ENCODE measurements at places on chromosomes 4 and X. TPM values are rescaled to one million over a fixed set of nuclear protein-coding genes. Genes with fewer than 3 reads are reported as not detected.

SHOX gene
- total RNA-seq = 0.15 TPM

FAM114A1 gene
- total RNA-seq = 245 TPM

SLITRK4 gene
- 2.1 TPM for total RNA-seq

SPON2 gene
- total RNA-seq = 162 TPM

F9 gene
- not detected for total RNA-seq

AKAP4 gene
- total RNA-seq = not detected

WNK3 gene
- total RNA-seq = 5.7 TPM

ERCC6L gene
- 0.87 TPM for total RNA-seq

KLF3 gene
- 26.7 TPM for total RNA-seq

NPFFR2 gene
- not detected for total RNA-seq

EREG gene
- total RNA-seq = not detected

YIPF7 gene
- not detected for total RNA-seq

COX7B2 gene
- total RNA-seq = not detected

PCDH18 gene
- 33.3 TPM for total RNA-seq

ETDB gene
- total RNA-seq = not detected

CFAP47 gene
- not detected for total RNA-seq

LINC00632 gene
- total RNA-seq = 626 TPM

KCND1 gene
- total RNA-seq = 1.6 TPM

AFM gene
- total RNA-seq = not detected

FHDC1 gene
- 8.9 TPM for total RNA-seq

SHROOM2 gene
- 4.0 TPM for total RNA-seq

SLC2A9 gene
- 0.72 TPM for total RNA-seq

PABPC1L2A gene
- not detected for total RNA-seq

ATP11C gene
- 23.9 TPM for total RNA-seq

PRAF2 gene
- 58.3 TPM for total RNA-seq

KLHL4 gene
- total RNA-seq = 2.0 TPM

All from chondrocyte (in vitro differentiated cells).